ENCODE measurements at places on chromosomes 4 and X.

GRCh38 chrX:42948723-42949657, 171.0 kb upstream of the PPP1R2C start:
- DNase-seq, result no peak

GRCh38 chr4:29948451-29948850, 771.7 kb upstream of the PCDH7 start:
- no peak for DNase-seq

DNA sequence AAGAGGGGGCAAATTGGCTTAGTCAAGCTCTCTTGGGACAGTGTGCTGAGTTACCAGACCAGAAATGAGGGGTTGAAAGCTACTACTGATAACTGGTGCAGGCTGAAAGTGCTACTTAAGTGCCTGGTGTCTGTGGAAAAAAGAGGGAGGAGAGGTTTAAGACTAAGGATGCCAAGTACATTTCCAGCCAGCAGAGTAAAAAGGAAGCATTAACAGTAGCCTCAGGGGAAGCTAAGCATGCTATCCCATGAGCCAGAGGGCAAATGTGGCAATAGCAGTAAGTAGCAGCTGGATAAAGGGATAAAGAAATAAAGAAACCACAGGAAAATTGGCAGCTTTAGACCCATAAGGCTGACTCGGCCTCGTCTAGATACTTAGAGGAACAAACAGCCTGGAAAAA, 196.3 kb upstream of the MAB21L2 start:
- DNase-seq, result no peak

DNA sequence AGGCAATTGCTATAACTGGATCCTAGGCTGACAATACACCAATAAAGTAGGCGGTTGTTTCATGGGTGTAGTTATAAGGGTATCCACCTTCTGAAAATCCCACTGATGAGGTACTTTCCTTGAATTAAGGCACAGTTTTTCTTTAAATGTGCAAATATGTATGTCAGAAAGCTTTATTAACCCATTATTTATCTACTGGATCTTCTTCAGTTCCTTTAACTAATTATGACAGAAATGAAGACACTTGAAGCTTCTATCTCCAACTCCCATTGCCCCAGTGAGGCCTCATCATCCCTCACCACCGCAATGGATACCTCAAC, 159.6 kb upstream of the KLF3 start:
- no peak for DNase-seq

GRCh38 chrX:71493111-71493613, 39.7 kb upstream of the OGT start:
- no peak for DNase-seq

DNA sequence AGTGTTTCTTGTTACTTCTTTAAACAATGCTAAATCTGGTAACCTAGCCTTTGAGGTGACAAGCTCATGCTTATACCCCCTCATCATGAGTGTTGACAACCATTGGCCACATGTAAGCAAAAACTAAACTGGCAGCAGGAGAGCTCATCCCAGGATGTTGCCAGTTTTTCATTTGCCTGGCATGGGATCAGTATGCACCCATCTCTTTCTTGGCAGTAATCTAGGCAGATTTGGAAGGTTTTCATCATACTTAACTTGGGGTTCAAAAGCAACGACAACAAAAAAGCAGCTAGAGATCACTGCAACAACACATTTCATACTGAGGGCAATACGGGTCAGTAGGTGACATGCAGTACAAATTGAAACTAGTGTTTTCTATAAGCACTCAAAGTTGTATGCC, 122.0 kb downstream of the PPA2 start:
- no peak for DNase-seq

GRCh38 chrX:153924149-153924861, 1.8 kb downstream of the ARHGAP4 start:
- no peak for DNase-seq

DNA sequence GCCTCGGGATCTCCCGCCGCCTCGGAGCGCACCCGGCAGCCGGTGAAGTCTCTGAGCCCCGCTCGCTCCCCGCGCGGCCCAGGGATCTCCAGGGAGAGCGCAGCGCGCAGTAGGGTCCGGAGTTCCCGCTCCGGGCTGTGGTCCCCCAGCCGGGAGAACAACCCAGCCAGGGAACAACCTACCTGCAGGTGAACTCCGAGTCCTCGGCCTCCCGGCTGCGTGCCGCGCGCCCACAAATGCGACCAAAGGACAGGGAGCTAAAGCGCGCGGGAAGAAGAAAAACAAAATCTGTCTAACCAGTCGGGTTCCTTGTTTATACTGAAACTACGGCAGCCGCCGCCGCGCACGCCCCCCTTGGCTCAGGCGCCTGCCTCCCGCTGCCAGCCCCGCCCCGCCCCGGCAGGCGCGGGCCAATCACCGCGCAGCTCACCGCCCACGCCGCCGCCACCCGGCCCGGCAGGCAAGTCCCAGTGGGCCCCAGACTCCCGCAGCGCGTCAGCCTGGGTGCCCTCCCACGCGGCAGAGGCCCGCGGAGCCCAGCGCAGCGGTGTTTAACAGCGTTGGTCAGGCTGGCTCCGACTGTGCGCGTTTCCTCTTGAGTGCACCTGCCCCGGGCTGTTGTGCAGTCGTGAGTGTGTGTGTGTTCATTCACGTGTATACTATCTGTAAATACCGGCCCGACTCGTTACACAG, at the start of gene RASGEF1B:
TSS of gene RASGEF1B (minus strand) at position 320 of the 693 bp plus-strand sequence. CDS start 12,399 bp downstream, outside the sequence.
- DNase-seq, result no peak

GRCh38 chr4:23006756-23007155, 314.0 kb downstream of the GBA3 start:
- no peak for DNase-seq

- no peak for DNase-seq
These were observed 36.8 kb upstream of the TNIP3 start for GRCh38 chr4:121200795-121201472.

- DNase-seq, result no peak
These were observed 56.6 kb downstream of the GPR143 start for GRCh38 chrX:9708923-9709553.

DNA sequence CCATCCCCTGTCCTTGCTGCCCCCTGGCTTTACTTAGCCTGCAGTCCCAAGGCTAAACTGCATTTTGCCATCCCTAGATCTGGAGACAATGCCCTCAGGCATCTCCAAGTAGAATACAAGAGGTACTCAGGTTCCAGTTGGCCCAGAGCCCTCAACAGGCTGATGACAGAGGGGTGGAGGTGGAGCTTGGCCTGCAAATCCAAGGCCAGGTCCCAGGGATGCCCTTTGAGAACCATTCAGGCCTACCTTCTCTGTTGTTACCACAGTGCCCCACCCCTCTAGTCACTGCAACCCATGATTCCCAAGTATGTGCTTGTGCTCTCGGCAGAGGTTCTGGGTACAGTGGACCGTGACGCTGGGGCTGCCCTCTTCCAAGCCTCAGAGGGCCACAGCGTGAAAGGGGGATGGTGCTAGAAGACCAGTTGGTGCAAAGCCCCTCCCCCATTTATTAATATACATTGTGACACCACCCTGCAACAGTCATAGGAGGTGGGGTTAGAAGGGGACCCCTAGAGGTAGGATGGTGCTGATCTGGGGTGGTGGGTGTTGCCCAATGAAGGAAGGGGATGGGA, 6.4 kb upstream of the UBA1 start:
- no peak for DNase-seq

DNA sequence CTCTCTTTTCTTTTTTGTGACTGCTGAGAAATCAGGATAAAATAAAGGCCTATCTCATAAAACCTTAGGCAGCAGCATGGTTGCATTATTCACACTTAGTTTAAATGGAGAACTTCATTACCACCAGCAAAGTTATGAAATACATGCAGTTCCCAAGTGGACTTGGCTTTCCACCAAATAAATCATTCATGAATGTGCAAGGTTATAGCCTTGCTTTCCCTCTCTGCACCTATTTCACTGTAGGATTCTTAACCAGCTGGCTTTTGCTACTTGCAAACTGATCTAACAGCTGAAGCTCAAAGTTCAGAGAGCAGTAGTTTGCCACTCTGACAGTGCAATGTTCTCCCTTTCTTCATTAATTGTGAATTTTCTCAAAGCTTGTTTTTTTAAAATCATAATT, 140.1 kb upstream of the SMIM31 start:
- no peak for DNase-seq

DNA sequence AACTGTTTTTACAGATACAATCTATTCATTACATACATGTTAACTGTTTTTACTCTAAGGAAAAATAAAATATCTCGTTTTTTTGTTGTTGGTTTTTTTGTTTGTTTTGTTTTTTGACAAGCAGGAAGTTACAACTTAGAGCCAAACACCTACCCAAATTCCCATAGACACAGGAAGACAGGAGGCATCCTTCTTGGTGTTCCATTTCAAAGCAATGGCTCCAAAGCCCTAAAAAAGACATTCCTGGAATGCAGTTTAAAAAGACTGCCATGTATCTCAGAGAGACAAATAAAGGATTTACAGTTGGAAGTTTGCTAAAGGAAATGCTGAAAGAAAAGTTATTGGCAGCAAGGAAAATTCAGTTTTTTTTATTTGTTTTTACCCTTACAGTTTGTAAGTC, 16.7 kb downstream of the ETFDH start:
- no peak for DNase-seq

- DNase-seq, result no peak
These were observed 33.1 kb upstream of the USP51 start for GRCh38 chrX:55522596-55523276.

DNA sequence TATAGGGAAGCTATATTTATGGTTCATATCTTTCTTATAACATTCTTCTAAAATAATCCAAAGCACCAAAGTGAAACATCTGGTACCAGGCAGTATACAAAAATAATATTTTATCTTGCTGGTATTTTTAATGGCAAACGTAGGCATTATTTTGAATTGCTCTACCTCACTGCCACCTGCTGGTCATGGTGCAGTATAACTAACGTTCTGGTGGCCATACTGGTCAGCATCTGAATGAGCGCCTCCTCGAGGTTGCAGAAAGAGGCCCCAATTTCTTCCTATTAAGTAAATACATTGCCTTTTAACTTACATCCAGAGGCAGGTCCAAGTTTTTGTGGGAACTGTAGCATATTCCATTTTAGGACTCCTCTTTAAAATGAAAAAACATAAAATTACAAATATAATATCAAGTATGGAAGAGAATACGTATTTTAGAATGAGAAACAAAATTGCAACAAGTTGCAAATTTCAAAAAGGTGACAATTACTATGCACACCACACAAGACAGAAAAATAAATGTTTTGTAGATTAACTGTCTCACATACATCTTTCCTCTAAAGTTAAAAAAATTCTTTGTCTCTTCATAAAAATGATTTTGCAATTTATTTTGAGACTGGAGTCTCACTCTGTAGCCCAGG, 22.9 kb upstream of the CWH43 start:
- DNase-seq, result no peak

GRCh38 chrX:23699636-23700194, 32.4 kb downstream of the PRDX4 start:
- no peak for DNase-seq

DNA sequence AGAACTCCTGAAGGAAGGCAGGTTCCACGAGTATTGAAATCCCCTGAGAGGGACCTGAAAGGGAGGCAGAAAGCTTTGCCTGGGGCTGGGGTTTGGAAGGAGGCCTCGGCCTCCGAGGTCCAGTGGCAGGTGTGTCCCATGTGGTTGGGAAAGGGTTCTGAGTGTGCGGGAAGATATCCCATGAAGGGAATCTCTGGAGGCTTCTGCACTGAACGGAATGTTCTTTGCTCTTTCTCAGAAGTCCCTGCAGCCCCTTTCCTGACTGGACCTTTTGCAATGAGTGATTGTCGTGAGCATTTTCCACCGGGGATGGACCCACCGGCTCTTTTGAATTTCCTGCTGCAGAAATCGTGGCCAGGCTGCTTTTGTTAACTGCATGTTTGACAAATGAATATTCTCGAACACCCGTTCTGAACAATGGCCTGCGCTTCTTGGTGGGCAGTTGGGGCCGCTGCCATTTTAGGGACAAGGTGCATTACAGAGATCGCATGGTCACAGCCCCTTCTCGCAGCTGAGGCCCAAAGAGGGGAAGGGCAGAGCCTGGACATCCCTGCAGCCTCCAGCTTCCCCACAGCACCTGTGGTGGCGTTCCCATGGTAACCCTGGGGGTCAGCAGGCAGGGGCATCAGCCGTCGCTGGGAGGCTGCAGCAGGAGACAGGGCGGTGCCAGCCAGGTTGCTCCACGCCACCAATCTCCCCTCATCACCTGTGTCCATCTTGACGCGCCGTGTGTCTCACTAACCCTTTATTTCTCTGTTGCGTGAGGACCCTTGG, 18.3 kb upstream of the HTRA3 start:
- no peak for DNase-seq

- no peak for DNase-seq
These were observed 51.0 kb downstream of the WFS1 start for GRCh38 chr4:6320663-6321062.

DNA sequence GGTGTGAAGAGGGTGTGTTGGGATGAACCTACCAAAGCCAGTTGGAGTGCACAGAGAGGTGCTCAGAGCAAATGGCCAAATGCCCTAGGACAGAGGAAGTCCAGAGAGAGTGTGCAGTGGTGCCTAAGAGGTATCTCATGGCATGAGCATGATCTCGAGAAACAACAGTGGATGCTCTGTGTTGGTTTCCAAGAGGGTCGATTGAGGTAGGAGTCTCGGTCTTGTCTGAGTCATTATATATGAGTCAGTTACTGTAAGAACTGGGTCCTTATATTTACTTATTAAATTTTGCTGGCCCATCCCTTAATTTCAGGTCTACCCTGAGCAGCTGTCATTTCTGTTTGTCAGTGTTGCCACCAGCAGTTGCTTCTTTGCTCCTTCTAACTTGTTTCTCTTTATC, 86.6 kb upstream of the TMEM150C start:
- no peak for DNase-seq

GRCh38 chrX:44874420-44875184, 1.6 kb downstream of the KDM6A start:
- DNase-seq, result no peak

DNA sequence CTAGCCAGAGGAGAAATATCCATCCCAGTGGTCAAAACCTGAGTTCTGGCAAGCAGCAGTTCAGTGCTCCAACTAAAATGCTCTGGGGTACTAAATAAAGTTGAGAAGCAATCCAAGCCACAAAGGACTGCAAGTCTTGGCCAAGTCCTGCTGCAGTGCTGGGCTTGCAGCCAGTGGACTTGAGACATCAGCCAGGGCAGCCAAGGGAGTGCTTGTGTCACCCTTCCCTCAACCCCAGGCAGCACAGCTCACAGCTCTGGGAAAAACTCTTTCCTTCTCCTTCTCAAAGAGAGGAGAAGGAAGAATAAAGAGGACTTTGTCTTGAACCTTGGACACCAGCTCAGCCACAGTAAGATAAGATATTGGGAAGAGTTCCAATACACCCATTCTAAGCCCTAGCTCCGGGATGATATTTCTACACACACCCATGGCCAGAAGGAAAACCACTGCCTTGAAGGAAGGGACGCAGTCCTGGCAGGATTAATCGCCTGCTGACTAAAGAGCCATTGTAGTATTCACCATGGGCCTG, 99.8 kb downstream of the PTCHD1 start:
- no peak for DNase-seq

GRCh38 chrX:143461606-143462005, 55.7 kb downstream of the SPANXN3 start:
- DNase-seq, result no peak

Measured in vagina (tissue), 2 donors.